Trophoblast cell (in vitro differentiated cells and primary cell): ENCODE measurements at places on chromosomes 5 and 9.

DNA sequence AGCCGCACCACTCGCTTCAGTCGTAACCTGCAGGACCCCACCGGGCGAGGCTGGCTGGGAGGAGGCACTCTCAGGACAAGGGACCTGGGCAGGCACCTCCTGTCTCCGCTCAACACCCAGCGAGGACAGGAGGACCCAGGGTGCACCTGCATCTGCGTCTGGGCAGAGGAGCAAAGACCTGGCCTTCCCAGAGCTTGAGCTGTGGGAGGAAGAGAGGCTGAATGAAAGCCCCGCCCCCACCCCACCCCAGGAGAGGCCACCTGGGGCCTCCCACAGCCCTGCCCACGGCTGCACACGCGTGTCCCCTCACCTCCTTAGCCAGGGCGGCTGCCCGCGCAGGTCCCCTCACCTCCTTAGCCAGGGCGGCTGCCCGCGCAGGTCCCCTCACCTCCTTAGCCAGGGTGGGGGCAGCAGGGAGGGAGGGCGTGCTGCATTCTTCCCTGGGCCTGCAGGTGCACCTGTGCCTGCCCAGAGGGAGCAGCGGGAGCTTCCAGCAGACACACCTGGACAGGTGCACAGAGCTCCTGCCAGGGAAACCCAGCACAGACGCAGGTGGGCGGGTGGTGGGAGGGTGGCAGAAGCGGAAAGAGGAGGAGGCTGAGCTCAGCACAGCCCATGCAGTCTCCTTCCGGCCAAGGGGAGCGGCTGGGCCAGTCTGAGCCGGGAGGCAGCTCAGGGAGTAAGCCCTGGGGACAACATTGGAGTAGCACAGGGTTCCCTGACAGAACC is 18.5 kb upstream of the SLC12A7 start:
- no peak for DNase-seq

DNA sequence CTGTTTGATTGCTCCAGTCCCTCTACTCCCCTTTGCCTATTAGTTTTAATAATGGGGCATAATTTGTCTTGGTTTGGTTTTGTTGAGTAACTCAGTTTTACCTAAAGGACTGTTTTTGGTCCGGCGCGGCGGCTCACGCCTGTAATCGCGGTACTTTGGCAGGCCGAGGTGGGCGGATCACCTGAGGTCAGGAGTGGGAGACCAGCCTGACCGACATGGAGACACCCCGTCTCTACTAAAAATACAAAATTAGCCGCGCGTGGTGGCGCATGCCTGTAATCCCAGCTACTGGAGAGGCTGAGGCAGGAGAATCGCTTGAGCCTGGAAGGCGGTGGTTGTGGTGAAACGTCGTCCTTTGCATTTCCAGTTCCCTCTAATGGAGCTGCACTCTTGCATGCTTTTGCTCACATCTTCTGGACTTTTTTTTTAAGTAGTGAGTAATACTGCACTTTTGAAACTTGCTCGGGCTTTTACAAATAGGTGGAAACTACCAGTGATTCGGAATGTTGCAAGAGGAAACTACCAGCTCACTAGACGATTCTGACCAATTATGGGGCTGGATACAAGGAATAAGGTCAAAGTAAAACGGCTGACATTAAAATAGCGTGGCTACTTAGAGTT is 721 bp upstream of the MAML1 start:
- peak; percentile 61 for DNase-seq

GRCh38 chr9:133693116-133693515 is 45.0 kb downstream of the SARDH start:
- DNase-seq: no peak

DNA sequence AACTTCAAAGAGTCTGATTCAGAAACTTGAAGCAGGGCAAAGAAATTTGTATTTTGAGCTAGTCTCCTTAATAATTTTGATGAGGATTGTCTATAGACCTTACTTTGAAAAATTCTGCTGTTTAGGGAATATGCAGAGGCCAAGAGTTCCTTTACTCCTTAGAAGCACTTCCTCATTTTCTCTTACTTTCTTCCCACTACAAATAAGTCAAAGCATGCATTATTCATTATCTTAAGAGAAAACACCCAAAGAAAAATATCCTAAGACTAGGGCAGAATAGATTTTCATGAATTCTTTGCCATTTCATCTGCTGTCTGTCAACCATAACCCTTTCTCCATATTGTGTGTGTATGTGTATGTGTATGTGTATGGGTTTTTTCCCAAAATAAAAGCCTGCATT is 307.9 kb downstream of the KCTD16 start:
- DNase-seq: no peak

GRCh38 chr5:124457101-124457500 is 289.3 kb downstream of the ZNF608 start:
- DNase-seq: no peak
